ENCODE measurements at places on chromosomes 4 and X.

DNA sequence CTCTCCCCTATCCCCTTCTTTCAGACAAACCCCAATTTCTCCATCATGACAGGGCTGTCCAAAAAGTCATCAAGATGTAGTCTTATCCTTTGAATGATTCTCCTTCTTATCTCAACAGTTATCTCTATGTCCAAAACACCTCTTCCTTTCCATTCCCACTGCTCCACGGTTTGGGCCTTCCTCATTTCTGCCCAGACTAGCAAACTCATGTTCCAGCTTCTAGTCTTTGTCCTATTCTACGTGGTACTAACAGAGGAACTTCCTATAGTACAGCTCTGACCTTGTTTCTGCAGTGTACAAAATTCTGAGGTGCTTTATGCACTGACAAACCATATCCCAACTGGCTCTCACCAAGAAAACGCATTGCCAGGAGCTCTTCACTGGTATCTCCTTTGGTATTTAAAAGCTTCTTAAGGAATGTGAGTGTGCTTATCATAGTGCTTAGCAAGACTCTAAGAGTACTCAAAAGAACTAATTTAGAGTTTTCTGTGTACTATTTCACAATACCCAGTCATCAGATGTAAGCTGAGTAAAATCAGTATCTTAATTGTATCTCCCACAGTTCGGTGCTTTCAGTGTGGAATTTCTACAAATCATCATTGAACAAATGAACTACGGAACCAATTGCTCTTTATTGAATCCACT is 65.5 kb downstream of the MAML3 start:
- DNase-seq: no peak

GRCh38 chr4:1983846-1984405 is 24.8 kb downstream of the NELFA start:
- no peak for DNase-seq

- DNase-seq: peak; percentile 16
Measured at GRCh38 chr4:47926667-47927258, 12.4 kb upstream of the NFXL1 start.

GRCh38 chrX:153969125-153969903 is 2.3 kb downstream of the HCFC1 start:
- no peak for DNase-seq

GRCh38 chr4:72449705-72450104 is 119.3 kb downstream of the ADAMTS3 start:
- DNase-seq: no peak

DNA sequence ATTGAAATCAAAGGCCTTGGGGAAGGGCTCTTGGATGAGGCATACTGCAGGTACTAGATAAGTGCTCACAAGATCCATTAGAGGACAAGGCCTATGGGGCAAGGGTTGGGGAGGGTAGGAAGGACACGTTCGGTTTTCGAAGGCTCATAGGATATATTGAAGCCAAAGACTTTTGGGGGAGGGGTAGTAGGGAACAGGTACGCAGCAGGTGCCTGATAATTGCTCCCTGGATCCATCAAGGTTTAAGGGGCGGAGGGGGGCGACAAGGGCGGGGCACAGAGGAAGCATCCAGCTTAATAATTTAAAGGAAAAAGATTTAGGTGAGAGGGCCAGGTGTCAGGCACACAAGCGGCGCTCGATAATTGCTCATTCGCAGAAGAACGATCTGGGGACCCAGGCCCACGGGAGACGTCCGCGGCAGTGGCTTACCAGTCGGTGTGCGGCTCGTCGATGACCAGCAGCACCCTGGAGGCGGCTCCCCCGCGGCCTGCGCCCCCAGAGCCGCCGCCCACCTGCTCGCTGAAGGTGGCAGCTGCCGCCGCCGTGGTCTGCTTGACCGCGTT is 653 bp downstream of the SYN1 start:
- no peak for DNase-seq

- DNase-seq: no peak
Measured at GRCh38 chr4:52052475-52052780, 1.3 kb downstream of the SPATA18 start.

GRCh38 chr4:82382751-82383150 is 9.0 kb upstream of the HNRNPD start:
- no peak for DNase-seq

DNA sequence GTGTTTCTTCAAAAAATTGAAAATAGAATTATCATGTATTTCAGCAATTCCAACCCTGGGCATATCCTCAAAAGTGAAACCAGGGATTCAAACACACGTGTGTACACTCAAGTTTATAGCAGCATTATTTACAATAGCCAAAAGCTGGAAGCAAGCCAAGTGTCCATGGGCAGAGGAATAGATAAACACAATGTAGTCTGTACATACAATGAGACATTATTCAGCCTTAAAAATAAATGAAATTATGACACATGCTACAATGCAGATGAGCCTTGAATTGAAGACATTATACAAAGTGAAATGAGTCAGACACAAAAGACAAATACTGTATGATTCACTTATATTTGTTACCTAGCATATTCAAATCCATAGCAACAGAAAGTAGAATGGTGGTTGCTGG is 853.4 kb downstream of the STIM2 start:
- no peak for DNase-seq

DNA sequence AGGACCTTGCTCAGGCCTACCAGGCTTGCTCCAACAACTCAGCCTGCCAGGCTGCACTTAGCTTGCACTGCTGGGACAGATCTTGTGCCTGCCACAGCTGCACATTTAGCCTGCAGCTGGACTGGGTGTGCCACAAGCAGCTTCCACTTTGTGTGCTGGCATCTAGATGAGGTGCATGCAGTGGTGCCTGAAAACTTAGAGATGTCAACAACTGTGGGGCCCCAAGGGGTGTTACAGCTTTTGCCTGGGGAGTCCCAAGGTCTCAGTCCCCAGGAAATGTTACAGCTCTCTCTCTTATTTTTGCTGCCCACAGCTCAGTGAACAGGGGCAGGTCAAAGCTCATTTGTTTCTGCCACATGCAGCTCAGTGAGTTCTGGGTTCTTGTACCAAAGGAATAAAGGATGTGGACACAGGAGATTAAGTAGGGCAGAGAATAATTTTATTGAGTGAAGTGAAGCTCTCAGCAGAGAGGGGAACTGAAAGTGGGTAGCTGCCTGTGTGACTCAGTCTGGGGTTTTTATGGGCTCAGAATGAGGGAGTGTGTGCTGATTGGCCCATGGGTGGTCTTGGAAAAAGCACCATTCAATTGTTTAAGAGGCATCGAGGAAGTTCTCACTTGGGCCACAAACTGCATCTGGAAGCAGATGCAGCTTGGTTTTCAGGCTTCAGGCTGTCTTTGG is 828.3 kb downstream of the TECRL start:
- DNase-seq: no peak

DNA sequence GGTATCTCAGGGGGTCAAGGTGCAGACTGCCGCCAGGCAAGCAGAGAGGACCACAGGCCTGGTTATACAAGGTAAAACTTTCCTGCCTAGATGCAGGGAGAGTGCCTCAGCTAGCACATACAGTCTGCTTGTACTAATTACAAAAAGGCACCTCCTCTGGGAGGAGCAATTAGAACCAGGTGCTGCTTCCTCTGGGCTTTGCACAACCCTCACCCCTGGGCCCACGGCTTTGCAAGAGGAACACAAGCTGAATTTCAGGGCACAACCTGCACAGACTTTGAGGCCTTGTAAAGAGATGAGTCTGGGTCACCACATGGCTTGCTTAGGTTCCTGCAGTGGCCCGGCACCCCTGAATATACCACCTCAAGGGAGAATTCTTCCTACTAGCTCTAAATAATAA is 9.2 kb upstream of the CITED1 start:
- no peak for DNase-seq

GRCh38 chr4:76550966-76551780 is 116.1 kb downstream of the SHROOM3 start:
- no peak for DNase-seq

DNA sequence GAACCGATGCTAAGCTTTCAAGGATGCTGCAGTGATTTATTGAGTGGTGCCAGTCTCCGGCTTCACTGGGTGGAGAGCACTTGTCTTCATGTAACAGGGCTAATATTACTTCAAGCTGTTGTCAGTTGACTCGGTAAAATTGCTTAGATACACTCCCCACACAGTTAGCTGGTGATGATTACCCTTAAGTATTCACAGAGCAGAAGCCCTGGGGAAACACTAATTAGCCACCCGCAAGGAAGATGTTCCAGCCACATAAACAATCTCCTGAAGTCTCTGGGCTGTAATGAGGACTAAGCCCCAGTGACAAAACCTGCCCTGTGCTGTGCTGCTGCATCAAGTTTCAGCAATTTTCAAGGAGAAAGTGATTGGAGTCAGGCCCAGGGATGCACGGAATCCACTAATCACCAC is 37.3 kb upstream of the GK2 start:
- no peak for DNase-seq

GRCh38 chr4:8409264-8410065 is 31.1 kb downstream of the ACOX3 start:
- DNase-seq: no peak

DNA sequence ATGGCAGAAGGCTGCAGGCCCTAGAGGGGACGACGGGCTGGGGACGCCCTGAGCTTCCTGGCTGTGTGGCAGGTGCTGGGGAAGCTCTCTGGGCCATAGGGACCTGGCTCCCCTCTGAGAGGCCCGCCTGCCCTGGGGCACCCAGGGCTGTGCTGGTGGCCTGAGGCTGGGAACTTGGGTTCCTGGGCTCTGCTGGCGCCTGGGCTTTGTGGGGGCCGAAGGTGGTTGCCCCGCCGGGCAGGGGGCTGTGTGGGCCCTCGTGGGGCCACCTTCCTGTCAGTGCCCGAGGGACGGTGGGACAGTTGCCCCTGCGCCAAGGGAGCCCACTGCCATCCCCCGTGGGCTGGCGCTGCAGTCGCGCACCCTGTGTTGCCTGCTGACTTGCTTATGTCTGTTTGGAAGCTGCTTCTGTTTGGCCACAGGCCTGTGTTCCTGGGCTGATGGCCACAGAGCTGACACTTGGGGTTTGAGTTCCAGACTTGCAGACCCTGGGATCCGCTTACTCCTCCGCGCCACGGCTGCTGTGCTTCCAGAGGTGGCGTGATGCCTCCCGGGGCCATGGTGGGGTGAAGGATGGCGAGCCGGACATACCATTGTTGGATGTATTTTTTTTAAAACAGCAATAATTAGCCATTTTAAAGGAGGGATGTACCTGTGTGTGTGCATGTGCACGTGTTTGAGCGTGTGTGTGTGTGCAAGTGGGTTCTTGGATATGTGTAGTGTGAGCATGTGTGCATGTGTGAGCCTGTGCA is 8.5 kb downstream of the NAT8L start:
- DNase-seq: no peak

- DNase-seq: no peak
Measured at GRCh38 chrX:29376584-29376983, 789.3 kb downstream of the IL1RAPL1 start.

DNA sequence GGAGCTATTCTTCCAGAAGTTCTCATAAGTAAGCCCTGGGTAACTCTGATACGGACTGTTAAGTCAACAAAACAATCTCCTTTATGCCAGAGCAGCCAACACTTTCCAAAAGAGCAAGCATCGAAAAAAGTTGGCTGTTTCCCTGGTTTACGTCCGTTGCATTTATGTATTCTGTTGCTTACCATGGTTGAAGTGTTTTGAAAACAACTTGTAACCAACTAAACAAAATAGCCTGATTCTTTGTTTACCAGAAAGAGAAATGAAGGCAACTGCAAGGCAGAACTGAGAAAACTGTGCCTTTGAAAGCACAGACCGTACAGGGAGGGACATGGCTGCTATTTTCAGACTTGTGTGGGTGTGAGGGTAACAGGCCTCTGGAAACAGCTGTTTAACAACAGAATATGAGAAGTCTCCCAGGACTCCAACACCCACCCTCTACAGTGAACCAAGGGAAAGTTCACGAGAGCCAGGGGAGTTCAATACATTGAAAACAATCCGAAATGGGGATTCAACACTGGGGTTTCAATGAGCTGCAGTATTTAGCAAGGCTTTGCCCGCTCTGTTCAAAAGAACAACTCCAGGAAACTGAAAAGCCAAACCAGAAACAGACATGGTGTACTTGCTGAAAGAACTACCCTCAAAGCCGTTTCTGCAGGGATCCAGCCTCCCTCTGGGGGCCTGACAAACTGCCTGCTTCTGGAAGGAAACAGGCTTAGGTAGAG is 95.8 kb upstream of the EGFL6 start:
- DNase-seq: no peak

- no peak for DNase-seq
Measured at GRCh38 chr4:1376841-1377605, 29.2 kb downstream of the NKX1-1 start.

DNA sequence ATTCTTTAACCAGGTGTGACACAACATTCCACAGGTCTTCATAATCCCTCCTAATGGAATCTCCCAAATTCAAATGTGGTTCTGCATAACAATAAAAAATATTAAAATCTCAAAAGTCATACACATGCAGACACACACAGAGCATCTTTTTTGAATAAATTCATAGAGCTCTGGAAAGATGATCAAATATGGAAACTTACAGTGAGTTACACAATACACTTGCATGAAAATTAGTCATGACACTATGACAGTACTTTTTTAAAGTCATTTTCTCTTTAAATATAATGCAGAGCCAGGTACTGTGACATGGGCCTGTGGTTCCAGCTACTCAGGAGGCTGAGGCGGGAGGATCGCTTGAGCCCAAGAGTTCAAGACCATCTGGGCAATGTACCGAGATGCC is 38.9 kb downstream of the DDX60L start:
- no peak for DNase-seq

GRCh38 chrX:13658602-13659001 is 5.7 kb downstream of the TCEANC start:
- no peak for DNase-seq

DNA sequence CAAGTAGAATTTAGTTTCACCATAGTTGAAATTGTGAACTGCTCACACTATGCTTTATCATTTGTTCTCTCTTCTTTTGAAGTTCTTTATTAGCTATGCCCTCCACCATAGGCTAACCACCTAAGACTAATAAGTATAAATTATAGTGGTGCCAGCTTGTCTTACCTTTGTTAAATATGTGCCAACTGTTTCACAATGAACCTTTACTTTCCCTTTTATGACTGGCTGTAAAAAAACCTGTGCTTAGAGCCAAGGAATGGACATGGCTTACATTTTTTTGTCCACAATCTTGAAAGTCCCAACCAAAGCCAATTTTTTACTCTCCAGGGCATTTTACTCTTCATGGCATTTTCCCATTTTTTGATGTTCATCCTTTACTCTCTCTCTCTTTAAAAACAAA is 123.5 kb upstream of the LEF1 start:
- no peak for DNase-seq

DNA sequence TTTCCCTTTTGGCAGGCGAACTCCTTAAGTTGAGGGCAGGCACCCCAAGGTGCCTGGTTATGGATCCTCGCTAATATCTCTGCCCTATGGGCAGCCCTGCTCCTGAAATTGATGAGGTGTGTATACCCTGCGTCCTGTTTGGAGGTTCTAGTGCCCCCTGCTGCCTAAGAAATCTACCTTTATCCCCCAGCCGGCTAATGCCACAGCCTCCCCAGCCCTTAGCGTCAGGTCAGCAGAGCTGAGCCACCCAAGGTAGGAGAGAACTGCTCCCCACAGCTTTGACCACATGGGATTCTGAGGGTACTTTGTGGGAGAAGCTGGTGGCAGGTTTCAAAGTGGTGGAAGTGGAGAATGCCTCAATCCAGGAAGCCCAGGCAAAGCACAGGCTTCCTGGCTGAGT is 50.8 kb downstream of the ANAPC4 start:
- DNase-seq: no peak

GRCh38 chr4:52038103-52038912 is at the start of gene SGCB:
Gene SGCB, minus strand, starts transcription at chr4:52038299. Its CDS starts 40 bp downstream, at chr4:52038259.
- peak; percentile 62 for DNase-seq

GRCh38 chr4:43471950-43472349 is 579.4 kb downstream of the GRXCR1 start:
- no peak for DNase-seq

GRCh38 chrX:38516196-38516774 is 45.1 kb upstream of the TSPAN7 start:
- no peak for DNase-seq

All from activated T-helper 1 cell treated with anti-CD3 and anti-CD28 coated beads, Interleukin-2, amount 50 U/mL, for 16 hours (primary cell).